ENCODE measurements at places on chromosomes 16 and 17.
A peak's percentile ranks its signal among the peaks of the same experiment; 100 is the strongest.

- DNase-seq, result peak; percentile 47
These were observed 857 bp upstream of the STAT5A start for GRCh38 chr17:42287305-42287976.

GRCh38 chr17:53765609-53766008, 57.1 kb upstream of the KIF2B start:
- DNase-seq, result no peak

- DNase-seq, result peak; percentile 19
These were observed 10.2 kb downstream of the SOX8 start for GRCh38 chr16:991773-992172.

GRCh38 chr16:6249863-6250262, 1082.8 kb upstream of the RBFOX1 start:
- no peak for DNase-seq

DNA sequence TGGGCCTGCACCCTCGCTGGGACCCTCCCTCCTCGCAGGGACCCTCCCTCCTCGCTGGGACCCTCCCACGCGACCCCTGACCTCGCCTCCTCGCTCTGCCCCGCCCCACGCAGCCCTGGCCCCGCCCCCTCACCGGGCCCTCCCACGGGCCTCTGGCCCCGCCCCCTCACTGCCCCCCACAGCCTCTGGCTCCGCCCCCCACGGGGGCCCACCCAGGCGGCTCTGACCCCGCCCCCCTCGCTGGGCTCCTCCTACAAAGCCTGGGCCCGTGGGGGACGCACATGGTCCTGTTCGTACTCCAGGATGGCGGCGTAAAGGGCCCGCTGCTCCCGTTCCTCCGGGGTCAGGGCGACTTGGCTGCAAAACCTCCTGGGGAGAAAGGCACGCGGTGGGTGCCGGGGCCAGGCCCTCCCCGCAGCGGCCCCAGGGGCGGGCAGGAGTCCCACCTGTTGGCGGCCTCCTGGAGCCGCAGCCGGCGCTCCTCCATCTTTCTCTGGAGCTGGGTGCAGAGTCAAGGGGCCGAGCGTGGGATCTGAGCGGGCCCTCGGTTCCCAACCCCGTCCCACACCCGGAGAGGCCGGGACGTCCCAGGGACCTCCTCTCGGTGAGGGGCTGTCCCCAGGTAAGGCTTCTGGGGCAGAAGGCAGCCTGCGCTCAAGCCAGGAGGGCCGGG, 9.0 kb downstream of the VPS9D1 start:
- DNase-seq, result no peak

GRCh38 chr16:28264656-28265055, 27.7 kb upstream of the SBK1 start:
- DNase-seq, result no peak

DNA sequence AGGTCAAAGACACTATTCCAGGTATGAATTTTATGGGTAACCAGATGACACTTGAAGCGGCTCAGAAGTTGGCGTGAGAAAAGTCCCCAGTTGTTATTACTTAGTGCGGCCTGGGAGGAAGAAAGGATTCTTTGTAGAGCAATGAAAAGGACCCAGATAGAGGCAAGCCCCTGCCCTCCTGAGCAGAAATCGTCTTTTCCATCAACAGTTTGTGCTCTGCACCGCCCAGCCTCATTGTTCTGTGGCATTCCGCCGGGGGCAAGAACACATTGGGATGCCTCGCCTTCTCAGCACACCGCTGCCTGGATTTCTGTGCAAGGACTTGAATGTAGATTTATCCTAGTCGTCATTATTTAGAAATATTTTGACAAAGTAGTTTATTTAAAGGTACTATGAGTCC, 32.7 kb upstream of the CRHR1 start:
- no peak for DNase-seq

GRCh38 chr16:88870608-88871348, 4.3 kb upstream of the PABPN1L start:
- no peak for DNase-seq

DNA sequence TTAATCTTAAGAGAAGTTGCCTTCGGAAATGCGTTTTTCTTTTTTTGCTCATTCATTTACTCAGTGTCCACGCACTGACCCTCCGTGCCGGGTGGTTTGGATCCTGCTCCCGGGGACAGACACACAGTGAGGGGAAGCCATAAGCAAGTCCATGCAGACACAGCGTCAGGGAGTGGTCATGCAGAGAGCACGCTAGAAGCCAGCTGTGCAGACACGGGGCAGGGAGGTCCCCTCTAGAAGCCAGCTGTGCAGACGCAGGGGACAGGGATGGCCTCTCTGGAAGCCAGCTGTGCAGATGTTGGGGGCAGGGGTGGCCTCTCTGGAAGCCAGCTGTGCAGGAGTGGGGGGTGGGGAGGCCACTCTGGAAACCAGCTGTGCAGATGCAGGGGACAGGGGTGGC, 4.8 kb downstream of the GAA start:
- DNase-seq, result no peak

DNA sequence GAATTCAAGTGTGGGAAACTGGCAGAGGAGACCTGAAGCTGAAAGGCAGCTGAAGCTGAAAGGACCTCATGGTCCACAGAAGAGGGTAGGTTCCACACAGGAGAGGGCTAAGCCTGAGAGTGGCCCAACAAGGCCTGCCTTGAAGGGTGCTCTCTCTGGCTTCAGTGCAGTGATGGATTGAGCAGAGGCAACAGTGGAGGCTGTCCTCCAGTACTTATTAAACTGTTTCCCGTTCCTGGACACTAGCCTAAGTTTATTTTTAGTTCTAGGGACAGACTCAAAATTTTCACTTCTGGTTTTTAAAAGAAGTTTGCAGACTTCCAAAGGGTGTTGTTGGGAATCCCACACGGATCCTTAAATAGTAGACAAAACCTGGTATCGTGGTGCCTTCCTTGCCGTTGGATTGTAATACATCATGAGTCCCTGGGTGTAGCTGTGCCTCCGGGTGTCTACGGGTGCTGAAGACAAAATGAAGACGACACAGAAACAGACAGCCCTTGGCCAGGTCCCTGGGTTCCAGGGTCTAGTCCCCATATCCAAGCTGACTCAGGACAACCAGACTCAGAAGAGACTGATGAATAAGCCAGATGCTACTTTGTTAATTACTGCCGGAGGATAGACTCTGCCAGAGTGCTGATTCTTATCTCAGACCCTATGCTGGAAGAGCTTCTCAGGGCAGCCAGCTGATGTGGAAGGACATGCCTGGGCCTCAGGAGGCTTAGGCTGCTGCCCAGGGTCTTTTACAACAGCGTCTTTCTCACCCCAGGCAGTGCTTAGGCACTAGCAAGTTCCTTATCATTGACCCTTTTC, 7.1 kb upstream of the CMTM4 start:
- no peak for DNase-seq

- peak; percentile 36 for DNase-seq
These were observed 14.4 kb downstream of the CDIPT start for GRCh38 chr16:29848420-29849297.

GRCh38 chr17:48074322-48075081, 26.3 kb downstream of the NFE2L1 start:
- DNase-seq, result no peak

DNA sequence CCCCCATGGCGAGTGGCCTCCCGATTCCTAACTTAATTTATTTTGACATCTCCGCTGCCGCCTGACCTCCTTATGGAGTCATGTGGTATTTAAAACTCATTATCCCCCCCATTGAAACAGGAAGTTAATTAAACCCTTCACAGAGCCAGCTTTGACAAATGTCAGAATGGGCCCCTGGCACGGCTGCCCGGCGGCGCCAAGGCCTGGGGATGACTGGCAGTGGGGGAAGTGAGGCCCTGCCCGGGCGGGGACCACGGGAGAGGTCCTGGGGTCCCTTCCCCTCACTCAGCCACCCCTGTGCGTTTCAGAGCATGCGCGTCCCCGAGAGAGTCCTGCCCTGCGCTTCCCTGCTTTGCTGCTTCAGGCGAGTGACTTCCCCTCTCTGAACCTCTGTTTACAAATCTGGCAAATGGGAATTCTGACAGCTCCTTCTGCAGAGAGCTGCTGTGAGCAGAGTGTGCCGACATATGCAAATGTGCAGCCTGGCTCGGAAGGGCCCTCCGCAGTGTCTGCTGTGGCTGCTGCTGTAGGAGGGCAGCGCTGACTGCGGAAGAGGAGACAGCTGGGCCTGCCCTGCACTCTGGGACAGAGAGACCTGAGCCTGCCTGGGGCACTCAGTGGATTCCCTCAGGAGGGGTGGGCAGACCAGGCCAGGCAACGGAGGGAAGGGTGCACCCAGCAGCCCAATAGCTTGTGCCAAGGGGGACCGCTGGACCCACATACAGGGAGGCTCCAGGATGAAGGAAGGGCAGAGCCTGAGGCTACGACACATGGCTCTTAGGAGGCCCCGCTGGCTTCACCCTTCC, 4.4 kb upstream of the ZFPM1 start:
- DNase-seq, result no peak

- DNase-seq, result no peak
These were observed 197.4 kb upstream of the CACNG5 start for GRCh38 chr17:66637491-66637890.

GRCh38 chr16:11655655-11656054, 12.6 kb upstream of the SNN start:
- DNase-seq, result no peak

GRCh38 chr16:86033971-86034370, 135.0 kb downstream of the IRF8 start:
- no peak for DNase-seq

- DNase-seq, result no peak
These were observed 66.5 kb downstream of the ATP2C2 start for GRCh38 chr16:84434800-84435199.

- no peak for DNase-seq
These were observed 60.1 kb downstream of the TBC1D16 start for GRCh38 chr17:79975498-79976134.

GRCh38 chr16:89495121-89495520, 4.8 kb upstream of the ANKRD11 start:
- no peak for DNase-seq

DNA sequence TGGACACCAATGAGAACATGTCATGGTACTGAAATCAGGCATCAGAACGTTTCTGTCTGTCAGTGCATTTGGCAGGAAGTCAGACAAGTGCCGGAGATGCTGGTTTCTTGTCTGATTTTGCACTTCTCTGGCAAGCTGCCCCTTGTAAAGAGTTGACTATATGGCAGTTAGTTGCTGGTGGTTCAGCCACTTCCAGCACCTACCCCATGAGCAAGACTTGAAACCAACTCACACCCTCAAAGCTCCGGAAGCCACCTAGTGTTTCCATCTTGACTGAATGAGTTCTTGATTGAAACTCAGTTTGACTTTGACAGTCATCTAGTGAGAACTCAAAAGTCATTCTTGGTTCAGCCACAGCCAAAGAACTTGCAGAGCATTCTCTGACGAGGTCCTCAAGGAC, 225.1 kb downstream of the SPECC1 start:
- no peak for DNase-seq

- no peak for DNase-seq
These were observed 208.2 kb downstream of the FTO start for GRCh38 chr16:53912155-53912554.

DNA sequence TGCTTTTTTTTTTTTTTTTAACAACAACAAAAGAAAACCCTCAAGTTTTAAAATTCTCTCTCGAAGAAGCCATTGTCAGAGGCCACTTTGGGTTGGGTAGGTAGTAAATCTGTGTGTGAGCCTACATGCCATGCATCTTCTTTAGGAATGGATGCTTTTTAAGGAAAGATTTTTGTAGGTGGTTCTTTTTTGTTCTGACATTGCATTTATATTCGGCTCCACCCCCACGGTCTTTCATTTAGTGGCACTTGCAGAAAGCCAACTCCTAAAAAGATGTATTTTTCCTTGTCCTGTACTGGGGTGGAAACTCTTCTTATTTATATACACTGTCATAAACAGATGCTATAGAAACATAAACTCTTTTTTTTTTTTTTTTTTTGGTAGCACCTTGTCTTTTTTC, 35.1 kb downstream of the KCNJ2 start:
- DNase-seq, result no peak

DNA sequence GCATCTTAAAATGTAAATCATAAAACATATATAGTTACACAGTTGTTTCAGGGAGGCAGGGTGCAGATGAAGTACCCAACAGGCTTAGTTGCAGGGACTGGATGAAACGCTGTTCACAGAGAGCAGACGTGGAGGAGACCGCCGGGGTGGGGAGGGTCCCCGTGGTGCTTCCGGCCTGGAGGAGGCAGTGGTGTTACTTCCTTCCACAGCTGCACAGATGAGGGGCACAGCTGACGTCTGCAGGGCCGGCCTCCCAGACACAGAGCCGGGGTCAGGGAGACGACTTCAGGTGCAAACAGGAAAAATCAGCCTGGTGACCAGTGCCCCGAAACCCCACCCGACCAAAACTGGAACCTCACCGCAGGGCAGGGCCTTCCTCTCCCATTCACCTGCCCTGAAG, 17.1 kb downstream of the SPIRE2 start:
- DNase-seq, result no peak

DNA sequence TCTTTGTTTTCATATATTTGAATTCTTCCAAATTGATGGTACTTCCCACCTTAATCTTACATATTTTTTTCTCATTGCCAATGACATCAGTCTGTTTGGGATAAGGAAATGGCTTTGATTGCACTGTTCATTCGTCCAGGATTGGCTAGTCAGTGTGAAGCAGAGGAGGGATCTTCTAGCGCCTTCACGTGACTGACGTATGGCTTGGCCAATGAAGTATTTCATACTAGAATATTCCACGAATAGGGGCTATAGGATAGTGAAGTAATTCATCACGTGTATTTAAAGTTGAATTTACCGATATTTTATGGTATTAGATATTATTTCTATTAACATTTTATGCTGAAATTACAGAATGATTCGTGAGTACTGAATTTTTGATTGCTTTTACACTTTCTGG, 178.7 kb upstream of the ZFHX3 start:
- DNase-seq, result no peak

GRCh38 chr17:75516619-75517296, 430 bp downstream of the TSEN54 start:
- no peak for DNase-seq

- no peak for DNase-seq
These were observed 2.8 kb upstream of the XAF1 start for GRCh38 chr17:6753006-6753445.

DNA sequence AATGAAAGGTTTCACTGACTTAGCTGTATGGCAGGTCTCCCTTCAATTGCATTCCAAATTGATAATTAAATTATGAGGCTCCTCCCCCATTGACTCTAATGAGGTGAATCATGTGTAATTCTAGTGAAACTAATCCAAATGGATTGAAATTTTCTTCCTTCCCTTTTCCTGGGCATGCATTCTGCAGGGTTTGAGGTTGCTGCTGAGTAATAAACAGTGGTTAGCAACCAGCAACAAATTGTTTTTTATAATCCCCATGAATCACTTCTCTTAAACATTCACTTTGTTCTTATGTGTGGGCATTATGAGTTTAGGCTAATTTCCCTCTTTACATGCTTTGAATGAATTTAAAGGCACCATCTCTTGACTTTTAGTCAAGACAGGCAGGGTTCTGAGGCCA, 43.4 kb downstream of the MYOCD start:
- DNase-seq, result no peak

Measured in amygdala (tissue), 56 donors.